ENCODE measurements at places on chromosomes 13 and 19. TPM values are rescaled to one million over a fixed set of nuclear protein-coding genes. Genes with fewer than 3 reads are reported as not detected.

DNA sequence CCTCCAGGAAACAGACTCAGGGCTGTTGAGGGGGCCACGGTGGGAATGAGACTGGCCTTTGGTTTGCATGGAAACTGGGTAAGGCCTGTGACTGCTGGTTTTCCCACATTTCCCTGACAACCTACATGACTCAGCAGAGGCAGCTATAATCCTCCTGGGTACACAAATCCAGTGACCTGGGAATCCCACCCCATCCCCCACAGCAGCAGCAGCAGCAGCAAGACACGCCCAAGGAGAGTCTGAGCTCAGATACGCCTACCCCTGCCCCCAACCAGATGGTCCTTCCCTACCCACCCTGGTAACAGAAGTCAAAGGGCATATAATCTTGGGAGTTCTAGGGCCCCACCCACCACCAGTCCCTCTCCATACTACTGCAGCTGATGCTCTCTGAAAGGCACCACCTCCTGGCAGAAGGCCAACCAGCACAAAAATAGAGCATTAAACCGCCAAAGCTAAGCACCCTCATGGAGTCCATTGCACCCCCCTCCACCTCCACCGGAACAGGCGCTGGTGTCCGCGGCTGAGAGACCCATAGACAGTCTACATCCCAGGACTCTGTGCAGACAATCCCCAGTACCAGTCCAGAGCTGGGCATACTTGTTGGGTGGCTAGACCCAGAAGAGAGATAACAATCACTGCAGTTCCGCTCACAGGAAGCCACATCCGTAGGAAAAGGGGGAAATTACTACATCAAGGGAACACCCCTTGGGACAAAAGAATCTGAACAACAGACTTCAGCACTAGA lies 237.2 kb upstream of the SPRY2 start:
- no peak for DNase-seq

DNA sequence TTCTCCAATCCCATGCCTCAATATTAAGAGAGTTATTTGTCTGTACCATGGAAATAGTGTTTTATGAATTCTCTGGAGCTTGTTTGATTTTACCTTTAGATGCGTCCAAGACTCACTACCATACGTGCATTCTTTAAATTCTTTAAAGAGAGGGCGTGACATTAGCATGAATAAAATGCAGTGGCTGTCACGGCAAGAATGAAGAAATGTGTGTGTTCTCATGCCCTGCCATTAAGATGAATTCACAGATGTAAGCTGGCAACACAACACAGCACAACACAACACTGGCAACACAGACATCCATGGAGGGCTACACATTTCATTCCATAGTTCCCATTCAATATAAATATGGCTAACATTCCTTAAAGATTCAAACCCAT lies 213.4 kb downstream of the ENOX1 start:
- no peak for DNase-seq

DNA sequence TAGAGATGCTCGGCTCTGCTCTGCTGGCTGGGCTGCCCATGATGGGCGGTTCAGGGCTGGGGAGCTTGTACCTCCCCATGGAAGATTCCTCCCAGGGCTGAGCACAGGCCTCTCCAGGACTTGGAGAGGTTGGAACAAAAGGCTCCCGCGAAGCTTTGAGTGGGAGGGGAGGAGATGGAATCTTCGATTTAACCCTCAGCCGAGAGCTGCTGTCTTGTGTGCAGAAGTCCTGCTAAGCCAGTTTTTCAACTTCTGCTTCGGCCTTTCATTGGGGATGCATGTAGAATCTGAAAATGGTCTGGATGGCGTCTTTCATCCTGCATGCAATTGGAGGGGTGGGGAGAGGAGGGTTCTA lies 163.3 kb downstream of the KDM4B start:
- no peak for DNase-seq

- no peak for DNase-seq
Observed at GRCh38 chr13:98595134-98595533, 18.2 kb upstream of the STK24 start.

GRCh38 chr19:12983542-12984142 lies 11.6 kb upstream of the NFIX start:
- peak; percentile 70 for DNase-seq

DNA sequence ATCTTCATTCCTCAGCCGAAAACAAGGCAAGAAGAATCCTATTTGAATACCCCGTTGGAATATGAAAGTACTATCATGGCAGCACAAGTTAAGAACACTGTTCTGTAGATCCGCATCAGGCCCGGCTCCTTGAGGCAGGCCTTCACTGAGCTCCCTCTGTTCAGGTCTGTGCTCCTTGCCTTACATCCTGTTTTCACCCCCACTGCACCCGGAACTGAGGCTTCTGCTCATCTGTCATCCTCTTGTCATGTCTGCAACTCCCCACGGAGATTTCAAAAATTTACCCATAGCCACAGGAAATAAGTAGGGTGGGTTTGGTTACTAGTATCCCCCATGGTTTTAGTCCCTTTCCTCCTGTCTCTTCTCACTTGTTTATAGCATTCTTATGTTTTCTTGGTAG lies 861.9 kb downstream of the GPC5 start:
- no peak for DNase-seq

- DNase-seq, result no peak
Observed at GRCh38 chr13:102293723-102294122, 108.1 kb downstream of the FGF14 start.

DNA sequence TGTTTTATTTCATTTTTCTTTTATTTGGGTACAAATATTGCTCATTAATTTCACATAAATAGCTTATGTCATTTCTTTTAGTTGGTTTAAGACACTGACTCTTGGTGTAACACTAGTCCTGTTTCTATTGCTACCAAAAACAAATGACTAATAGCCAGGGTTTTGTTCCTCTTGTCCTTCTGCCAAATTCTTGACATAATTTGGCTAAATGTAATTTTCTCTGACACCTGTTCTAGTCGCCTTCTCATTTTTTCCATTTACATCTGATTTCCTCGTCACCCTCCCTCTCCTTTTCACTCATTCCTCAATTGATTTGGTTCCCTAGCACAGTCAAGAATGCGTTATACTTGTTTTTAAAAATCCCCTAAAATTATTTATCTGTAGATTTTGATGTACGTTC lies 1718.7 kb downstream of the EFNB2 start:
- no peak for DNase-seq

GRCh38 chr13:57073983-57074382 lies 66.7 kb upstream of the PRR20A start:
- DNase-seq, result no peak

DNA sequence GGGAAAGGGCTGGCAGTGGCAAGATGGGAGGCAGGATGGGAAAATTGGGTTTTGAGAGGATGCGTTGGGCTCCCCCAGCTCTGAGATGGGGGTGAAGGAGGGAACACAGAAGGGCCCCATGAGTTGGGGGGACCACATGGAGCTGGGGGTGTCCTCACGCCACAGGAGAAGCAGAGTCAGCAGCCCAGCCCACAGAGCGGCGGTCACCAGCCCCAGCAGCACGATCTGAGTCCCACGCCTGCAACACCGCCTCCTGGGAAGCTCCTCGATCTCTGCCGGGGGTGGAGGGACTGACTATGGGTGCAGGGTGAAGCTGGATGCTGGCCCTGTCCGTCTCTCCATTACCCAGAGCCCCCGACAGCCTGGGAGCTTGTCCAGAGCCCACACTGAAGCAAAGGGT lies 3.3 kb downstream of the FCER2 start:
- DNase-seq, result no peak

DNA sequence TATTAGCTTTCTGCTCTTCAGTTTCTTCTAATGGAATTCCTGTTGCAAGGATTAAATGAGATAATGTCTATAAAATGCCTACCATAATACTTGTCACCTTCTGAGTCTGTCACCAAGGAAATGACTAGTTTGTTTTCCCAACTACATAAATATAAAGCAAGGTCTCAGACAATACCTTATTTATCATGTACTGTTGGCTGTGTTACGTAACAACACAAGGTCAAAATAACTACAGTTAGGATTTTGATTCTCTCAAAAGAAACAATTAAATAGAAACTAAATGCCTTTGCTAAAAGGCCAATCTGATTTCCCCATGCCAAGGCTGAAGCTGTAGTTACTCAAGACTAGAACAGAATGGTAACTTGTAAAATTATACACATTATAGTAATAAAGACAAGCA lies 134.5 kb downstream of the PCDH9 start:
- DNase-seq, result no peak

GRCh38 chr13:50077431-50077830 lies 62.2 kb downstream of the KCNRG start:
- no peak for DNase-seq

ZSCAN22 gene
- total RNA-seq, result 2.5 TPM

LGALS4 gene
- not detected for total RNA-seq

GPR12 gene
- not detected for total RNA-seq

KMT2B gene
- 1.9 TPM for total RNA-seq

MAST1 gene
- total RNA-seq, result 0.28 TPM

All from IMR-90 (cell line).